ENCODE measurements at places on chromosomes 12 and 14.

- no peak for DNase-seq
Observed at GRCh38 chr12:12954878-12955625, 3.1 kb upstream of the GPRC5D start.

- no peak for DNase-seq
Observed at GRCh38 chr14:34439090-34439489, 22.9 kb downstream of the SPTSSA start.

GRCh38 chr14:103104654-103105452 lies 10.3 kb downstream of the EXOC3L4 start:
- DNase-seq: peak; percentile 71

DNA sequence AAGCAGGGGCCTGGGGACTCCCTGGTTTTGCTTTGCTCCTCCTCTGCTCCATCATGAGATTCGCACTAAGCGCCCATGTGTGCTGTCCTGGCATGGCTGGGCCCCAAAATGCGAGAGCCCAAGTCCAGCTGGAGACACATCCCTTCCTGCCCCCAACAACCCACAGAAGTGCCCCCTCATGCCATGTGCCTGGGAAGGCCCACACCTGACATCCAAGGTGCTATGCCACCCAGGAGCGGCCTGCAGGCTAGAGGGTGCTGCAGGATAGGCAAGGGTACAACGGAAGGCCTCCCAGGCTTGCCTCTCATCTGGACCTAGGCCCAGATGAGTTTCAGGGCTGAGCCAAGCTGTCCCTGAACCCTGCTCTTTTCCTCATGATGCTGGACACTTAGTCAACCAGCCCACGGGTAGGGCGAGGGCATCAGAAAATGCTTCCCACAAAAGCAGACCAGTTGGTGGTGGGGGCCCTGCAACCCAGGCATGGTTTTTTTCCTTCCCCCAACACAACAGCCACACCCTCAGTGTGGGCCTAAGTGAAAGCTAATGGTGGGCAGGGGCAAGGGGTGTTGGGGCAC lies 13.2 kb upstream of the KRT80 start:
- no peak for DNase-seq

- no peak for DNase-seq
Observed at GRCh38 chr12:24088751-24089509, 139.5 kb upstream of the SOX5 start.

GRCh38 chr14:52840877-52841276 lies 49.5 kb upstream of the GNPNAT1 start:
- no peak for DNase-seq
